ENCODE measurements at places on chromosomes 5 and 9. TPM values are rescaled to one million over a fixed set of nuclear protein-coding genes. Genes with fewer than 3 reads are reported as not detected.

DNA sequence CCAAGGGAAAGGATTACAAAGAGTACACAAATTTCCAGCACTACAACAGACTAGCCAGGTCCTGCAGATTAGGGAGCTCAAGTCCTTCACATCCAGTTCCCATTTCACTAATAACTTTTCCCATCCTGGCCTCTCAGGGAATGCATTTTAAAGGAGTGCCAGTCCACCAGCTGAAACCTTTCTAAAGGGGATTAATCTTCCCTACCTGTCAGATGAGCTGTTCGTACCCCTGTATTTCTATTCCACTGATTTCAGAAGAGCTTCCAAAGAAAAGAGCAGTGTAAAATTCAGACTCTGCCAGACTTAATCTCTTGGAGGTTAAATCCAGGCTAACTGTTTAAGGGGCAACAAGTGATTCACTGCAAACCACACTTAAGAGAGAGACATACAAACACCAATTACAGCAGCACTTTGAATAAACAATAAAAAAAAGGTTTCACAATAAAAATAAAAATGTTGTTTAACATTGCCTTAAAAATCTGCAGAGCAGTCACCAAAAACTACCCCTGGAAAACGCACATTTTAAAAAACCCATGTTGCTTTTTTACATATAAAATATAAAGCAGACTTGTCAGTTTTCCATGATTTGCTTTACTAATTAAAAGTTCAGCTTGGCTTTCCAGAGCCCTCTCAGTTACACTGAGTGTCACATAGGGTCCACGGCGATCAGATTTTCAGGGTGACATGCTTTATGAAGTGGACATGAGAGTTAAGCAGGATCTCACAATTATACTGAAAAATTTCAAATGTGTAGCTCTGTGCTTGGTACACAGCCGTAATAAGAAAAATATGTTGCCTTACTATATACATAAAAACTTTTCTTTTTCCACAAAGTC, 3.2 kb downstream of the ROR2 start:
- no peak for DNase-seq

DNA sequence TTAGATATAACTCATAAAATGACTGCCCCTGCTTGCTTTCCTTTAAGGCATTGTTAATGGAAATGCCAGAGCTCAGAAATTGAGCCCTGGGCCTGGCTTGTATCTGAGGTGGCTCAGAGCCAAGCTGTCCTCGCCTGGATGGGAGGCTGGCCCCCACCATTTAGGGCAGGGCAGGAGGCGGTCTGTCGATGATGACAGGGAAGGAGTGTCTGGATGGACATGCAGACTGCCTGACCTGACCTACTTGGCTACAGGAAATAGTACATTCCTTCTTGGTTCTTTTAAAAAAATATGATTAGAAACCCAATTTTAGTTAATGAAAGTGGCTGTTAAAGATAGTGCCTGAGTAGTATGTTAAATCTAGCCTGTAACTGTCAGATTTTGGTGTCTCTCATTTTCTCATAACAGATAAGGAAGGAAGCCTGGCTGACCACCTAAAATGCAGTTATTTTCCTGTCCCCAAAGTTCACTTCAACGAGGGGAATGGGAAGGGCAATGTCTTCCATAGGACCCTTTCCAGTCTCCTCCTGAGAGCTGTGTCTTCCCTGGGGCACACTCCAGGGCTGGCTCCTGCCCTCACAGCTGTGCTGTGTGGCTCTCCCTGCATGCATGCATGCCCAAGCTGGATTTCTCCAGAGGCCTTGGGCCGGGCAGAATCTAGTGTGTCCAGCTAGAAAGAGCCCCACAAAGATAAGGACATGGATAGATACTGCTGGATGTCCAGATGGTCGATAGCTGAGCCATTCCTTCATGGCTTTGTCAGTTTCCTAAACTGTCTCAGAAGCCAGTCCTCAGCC, 42.3 kb downstream of the MACROH2A1 start:
- DNase-seq: peak; percentile 90

- DNase-seq: no peak
Measured at GRCh38 chr5:159337016-159337955, 7.0 kb upstream of the IL12B start.

DNA sequence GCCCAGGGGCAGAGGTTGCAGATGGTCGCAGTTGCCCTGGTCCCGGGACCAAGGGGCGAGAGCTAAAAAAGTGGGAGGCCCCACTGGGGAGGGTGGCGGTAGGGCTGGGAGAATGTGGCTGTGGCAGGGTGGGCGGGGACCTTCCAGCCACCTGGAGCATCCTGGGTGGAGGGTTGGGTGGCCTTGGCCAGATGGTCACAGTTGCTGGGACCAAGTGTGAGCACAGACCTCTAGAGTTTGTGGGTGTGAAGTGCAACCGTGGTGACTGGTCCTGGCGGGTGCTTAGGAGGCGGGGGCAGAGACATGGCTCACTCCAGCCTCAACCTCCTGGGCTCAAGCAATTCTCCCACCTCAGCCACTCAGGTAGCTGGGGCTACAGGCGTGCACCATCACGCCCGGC, 5.7 kb upstream of the TRAF2 start:
- no peak for DNase-seq

TAF11L3 gene
- polyA plus RNA-seq: not detected

NEURL1B gene
- polyA plus RNA-seq: 5.1 TPM
